ENCODE measurements at places on chromosomes 3 and 15.

DNA sequence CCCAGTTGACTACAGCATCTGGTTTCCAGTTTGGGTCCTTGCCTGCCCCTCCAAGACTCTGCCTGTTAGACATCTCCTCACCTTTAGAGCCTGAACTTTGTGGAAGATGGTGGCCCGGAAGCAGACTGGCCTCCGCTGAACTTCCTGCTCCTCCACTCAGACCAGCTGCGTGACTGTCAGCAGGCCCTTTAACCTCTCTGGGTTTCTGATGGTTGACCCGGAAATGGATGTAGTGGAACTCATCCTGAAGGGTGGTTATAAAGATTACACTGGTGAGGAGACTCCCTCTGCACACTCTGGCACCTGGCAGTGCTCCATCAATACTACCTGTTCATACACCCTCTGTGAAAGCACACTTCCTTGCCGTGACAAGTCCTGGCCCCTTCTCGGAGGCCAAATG, 151.9 kb upstream of the TLE3 start:
- DNase-seq = no peak

DNA sequence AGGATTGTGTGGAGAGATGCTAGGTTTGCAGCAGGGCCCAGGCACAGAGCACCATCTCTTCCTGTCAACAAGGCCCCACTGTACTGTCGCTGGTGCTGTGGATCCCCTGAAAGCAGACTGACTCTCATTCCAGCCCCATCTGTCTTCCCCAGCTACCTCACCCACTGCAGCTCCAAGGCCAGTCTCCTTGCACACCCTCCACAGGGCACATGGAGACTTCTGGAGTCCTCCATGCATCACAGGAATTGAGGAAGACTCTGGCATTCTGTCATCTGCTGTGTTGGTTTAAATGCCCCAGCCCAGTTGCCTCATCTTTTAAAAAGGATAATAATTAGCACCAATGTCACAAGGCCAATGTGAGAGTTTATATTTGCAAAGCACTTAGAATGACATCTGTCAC, 301.2 kb downstream of the RPLP1 start:
- DNase-seq = no peak

- DNase-seq = peak; percentile 71
These were observed 24.9 kb downstream of the TMEM207 start for GRCh38 chr3:190424478-190425439.

DNA sequence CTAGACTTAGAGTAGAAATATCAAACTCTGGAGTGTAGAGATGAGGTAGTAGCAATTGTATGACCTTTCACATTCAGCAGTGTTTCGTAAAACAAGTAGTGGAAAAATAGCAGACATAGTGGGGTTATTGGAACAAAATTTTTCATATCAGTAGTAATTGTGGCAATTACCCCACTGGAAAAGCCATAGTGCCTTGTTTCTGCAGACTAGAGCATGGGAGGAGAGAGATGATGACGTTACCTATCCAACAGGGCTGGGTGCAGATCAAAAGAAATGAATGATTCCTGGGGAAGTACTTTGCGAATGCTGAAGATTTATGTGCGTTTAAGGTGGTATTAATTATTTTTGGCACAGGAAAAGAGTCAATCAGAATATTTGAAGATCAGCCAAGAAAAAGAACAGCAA, 147.0 kb upstream of the LRRFIP2 start:
- DNase-seq = no peak

GRCh38 chr3:117531078-117531767, 821.6 kb downstream of the TUSC7 start:
- no peak for DNase-seq

DNA sequence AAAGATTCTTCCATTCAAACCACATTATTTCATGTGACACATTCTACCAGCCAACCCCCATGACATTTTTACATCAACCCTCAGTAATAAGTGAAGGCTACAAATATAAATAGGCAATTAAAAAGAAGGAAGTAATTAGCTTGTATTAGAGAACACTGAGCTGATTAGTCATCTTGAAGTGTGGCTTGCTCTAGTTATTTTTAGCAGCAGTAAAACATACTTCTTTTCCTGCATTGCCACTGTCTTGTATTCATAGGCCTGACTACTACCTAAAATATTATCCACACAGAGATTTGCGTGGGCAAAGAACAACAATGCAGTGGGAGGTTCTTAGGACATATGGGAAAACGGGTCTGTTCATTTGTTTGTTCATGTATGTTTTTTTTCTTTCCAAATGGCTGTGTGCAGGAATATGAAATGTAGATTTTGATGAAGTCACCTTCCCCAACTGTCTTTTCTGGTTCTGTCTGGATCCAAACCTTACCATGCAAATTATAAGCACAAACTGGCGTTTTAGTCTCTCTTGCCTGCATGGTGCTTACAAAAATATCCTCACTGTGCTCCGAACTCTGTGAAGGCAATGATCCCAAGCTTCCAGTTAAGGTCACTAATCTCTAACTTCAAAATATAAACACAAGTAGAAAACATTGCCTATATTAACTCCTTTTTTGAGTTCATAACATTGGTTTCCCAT, 31.5 kb upstream of the TM4SF4 start:
- no peak for DNase-seq

GRCh38 chr3:24149032-24149431, 203.9 kb downstream of the NR1D2 start:
- no peak for DNase-seq

DNA sequence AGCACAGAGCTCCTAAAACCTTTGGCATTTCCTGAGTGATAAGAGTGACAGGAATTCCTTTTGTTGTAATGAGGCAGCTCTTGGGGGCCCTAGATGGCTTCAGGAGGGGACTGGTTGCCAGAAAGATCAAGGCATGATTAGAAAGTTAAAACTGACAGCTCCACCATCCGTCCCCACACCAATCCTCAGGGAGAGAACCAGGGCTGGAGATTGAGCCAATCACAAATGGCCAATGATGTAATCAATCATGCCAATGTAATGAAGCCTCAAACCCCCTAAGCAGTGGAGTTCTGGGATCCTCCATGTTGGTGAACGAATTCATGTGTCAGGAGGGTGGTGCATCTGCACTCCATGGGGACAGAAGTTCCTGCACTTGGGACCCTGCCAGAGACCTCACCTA, 265.1 kb downstream of the OCA2 start:
- no peak for DNase-seq

- DNase-seq = no peak
These were observed 88.6 kb downstream of the ATP8B4 start for GRCh38 chr15:50030456-50030855.

DNA sequence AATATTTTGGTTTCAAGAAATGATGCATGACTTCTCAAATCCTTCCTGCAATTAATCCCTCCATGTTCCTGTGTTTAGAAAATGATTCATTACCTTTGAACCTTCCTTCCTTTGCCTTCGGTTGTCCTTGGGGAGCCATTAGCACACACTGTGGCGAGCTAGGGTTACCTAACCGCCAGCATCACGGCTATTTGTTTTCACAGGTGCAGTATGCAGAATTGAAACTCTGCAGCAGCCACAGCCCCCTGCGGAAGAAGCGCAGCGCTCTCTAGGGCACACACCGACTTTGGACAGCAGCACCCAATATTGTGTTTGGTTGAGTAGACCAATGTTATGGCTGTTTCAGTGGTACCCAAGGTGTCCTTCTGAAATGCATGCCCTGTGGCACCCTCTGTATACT, 247.4 kb downstream of the MCTP2 start:
- no peak for DNase-seq

DNA sequence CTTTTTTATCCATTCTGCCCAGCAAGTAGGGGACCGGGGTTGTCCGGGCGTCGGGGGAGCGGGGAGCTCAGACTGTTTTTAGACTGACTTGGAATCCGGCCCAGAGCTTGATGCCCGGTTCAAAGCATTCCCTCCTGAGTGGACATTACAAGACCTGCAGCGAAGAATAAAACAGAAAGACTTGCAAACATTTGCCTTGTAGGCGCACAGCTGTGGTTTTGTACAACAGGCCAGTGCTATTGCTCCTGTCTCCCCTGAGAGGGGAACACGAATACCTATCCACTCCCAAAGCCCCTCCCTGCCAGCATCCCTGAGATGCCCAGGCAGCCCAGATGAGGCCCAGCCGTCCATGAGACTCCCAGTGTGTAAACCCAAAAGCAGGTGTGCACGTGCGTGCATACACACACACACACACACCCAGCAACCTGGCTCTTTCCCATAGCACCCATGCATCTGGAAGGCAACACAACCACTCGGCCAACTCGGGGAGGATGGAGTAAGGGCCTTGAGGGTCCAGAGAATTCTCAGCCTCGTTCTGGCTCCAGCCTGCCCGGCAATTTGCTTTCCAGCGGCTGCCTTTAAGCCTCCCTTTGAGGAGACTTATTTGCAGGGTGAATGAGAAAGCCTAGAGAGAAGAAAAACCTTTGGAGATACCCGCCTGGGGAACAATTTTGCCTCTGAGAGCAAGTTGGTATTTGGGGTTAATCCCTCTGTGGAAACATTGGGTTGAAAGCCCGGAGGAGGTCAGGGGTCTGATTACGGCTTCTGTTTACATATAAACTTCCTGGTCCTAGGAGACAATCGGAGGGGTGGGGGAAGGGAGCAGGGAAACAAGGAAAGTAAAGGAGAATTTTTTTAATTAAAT, 161.0 kb upstream of the HES1 start:
- no peak for DNase-seq

- DNase-seq = peak; percentile 68
These were observed 2.8 kb downstream of the TMEM115 start for GRCh38 chr3:50356553-50356952.

DNA sequence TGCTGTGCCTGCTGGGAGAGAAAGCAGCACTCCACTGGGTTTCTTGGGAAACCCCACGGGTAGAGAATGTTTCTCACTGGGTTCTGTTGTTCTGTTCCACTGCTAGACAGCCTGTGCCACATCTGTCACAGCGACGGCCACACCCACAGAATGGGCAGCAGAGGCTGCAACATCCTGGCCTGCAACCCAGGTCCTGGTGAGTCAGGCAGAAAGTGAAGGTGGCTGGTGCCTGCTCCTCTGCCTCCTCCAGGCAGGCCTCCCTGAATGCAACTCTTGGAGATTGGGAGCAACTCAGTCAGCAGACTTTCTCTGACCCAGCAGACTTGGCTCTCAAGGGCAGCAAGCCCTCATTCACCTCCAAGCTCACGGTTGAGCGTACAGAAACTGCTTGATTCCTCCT, 13.0 kb downstream of the C3orf18 start:
- DNase-seq = no peak

DNA sequence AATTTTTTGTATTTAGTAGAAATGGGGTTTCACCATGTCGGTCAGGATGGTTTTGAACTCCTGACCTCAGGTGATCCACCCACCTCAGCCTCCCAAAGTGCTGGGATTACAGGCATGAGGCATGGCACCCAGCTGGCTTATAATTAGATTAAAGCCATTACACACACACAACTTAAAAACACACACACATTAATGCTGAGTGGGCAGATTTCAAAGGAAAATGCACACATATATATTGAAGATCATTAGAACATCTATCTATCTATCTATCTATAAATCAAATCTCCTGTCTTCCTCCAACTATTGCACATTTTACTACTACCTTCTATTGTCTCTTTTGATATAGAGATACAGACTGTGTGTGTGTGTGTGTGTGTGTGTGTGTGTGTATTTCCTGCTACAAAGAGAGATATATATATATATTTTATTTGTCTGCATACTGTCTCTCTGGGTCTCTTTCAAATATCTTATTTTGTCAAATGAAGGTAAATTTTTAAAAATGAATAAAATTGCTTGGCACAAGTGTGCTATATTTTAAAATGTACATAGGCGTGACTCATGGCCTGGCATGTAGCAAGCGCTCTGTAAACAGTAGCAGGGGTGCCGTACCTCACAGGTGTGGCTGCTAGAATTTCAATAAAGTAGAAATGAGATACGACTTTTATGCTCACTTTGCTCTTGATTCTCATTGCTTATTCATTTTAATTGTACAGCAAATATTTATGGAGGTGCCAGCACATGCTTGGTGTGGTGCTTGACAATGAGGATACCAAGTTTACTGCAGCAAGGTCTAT, 655.8 kb downstream of the AGBL1 start:
- DNase-seq = no peak

DNA sequence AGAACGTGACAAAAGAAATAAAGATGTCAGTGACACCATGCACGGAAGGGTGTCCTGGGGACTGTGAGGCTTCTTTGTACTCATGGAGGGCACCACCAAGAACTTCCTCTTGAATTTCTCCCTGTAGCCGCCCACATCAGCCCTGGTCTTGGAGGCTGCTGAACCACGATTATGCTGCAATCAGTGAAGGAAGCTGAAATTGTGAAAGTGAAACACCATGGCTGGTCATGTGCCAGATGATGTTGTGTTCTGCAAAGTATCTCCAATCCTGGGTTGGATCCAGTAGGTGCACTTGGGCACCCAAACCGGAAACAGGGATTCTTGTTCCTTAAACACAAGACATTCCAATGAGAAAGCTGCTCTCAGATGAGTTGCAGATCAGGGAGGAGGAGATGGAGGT, 104.4 kb upstream of the GOLGA6L6 start:
- peak; percentile 36 for DNase-seq

- no peak for DNase-seq
These were observed 13.7 kb downstream of the NRROS start for GRCh38 chr3:196652961-196653795.

GRCh38 chr3:54681706-54682105, 246.2 kb downstream of the LRTM1 start:
- no peak for DNase-seq

- DNase-seq = peak; percentile 68
These were observed 12.6 kb upstream of the FBN1 start for GRCh38 chr15:48657950-48658591.

- no peak for DNase-seq
These were observed 197.2 kb upstream of the CTNNB1 start for GRCh38 chr3:41002104-41002503.

DNA sequence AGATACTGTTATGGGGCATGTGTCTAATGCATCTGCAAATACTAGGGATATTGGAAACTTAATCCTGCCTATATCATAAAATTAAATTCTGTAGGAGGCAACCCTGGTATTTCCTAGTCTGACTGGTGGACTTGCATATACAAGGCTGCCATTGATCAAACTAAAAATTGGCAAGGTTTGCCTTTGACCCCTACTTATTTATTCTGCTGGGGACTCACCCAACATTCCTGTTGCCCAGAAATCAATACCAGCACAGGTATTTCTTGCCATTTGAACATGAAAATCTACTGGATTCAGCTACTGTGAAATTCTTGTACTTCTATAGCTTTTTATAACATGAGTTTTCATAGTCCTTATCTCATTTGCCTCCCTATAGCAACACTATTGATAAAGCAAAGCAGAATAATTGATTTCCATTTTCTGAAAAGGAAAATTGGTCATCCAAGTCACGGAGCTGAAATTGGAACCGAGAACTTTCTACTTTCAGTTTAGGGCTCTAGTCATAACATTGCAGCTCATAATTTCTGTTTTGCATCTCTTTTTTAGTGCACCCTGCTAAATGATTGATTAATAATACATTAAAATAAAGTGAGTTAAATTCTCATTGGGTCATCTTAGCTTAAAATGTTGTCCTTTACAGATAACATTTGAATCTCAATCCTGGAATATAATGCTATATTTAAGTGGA, 365.2 kb downstream of the MFSD1 start:
- no peak for DNase-seq

- no peak for DNase-seq
These were observed 49.8 kb downstream of the RSRC1 start for GRCh38 chr3:158159714-158160113.
